ENCODE measurements at places on chromosomes 3 and 15. TPM values are rescaled to one million over a fixed set of nuclear protein-coding genes. Genes with fewer than 3 reads are reported as not detected.

GRCh38 chr15:53390549-53390948 is 368.9 kb downstream of the WDR72 start:
- no peak for DNase-seq

GRCh38 chr3:86950717-86951116 is 40.2 kb downstream of the VGLL3 start:
- no peak for DNase-seq

- no peak for DNase-seq
These were observed 890.7 kb upstream of the EPHA6 start for GRCh38 chr3:95923496-95924210.

The CCDC33 gene
- not detected for total RNA-seq

GRCh38 chr15:89864958-89865739 is 28.6 kb downstream of the AP3S2 start:
- DNase-seq = no peak

DNA sequence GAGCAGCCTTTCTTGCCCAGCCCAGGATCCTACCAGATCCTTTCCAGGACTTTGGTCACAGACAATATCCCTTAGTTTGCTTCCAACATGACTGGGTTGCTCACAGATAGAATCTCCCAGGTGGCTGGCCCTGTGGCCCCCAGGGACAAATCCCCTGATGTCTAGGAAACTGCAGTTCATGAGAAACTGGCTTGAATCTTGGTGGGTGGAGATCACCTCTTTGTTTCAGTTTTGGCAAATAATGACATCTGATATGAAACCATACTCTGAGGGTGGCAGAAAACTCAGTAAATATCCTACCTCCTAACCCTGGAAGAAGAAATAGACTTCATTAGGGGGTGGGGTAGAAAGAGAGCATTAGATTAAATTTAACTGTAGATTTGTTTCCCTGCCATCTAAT is 44.1 kb upstream of the PFN2 start:
- DNase-seq = no peak

- DNase-seq = no peak
These were observed 284.5 kb upstream of the SEMA6D start for GRCh38 chr15:47432826-47433225.

Measured in vagina (tissue), 2 donors.